ENCODE measurements at places on chromosomes 5 and 9.

GRCh38 chr9:88628114-88628513, 93.1 kb downstream of the NXNL2 start:
- DNase-seq: no peak

DNA sequence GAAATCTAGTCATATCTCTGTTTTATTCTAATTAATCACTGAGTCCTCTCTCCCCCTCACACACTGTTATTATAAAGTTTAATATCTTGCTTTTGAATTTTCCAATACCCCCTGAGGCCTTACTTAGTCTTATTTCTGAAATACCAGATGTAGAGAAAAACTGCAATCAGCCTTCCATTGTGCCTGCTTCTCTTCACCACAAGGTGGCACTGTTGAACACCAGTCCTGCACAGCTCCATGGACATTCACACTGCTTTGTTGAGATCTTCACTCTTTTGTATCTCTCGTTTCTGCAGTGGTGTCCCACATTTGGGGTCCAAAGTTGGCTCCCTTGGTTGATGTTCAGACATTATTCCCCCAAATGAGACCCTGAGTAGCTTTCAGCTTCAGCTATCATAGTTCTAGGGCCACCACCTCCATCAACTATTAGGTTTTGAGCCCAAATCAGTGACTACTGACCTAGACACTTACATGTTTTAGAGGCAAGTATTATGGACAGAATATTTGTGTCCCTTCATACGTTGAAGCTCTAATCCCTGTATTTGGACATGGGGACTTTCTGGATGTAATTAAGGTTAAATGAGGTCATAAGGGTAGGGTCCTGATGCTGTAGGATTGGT, 24.3 kb downstream of the BOD1 start:
- DNase-seq: no peak

- no peak for DNase-seq
These were observed 42.0 kb downstream of the KCNIP1 start for GRCh38 chr5:170545811-170546210.

DNA sequence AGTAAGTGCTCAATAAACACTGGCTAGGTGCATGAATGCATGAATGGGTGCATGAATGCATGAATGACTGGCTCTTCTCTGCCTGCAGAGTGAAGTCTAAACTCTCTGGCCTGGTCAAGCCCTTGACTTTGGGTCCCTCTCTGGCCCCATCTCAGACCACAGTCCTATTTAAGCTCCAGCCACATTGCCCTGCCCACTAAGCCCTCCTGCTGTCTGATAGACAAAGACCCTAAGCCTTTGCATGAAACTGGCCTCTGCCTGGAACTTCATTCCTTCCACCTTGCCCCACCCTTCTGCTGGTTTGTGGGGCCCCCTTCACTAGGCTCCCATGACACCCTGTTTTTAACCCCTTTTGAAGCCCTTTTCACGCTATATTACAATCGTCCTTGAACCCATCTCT, 202.4 kb downstream of the TTLL11 start:
- no peak for DNase-seq

DNA sequence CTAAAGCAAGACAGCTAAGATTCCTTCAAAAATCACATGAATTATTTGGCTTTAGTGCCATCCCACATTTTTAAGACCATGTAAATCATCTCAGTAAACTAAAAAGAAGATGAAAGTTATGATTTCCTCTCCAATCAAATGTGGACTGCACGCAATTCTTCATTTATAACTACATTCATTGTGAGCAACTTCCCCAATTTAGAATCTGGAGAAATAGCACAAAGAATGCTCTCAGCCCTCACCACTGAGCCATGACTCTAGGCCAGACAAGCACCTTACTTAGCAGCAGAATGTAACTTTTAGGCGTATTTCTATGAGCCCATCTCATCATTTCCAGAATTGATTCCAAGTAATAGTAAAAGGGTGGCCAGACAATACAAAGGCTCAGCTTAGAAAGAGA, 616.6 kb downstream of the TLE1 start:
- DNase-seq: no peak

GRCh38 chr9:21607576-21607975, 125.5 kb upstream of the IFNE start:
- DNase-seq: no peak

DNA sequence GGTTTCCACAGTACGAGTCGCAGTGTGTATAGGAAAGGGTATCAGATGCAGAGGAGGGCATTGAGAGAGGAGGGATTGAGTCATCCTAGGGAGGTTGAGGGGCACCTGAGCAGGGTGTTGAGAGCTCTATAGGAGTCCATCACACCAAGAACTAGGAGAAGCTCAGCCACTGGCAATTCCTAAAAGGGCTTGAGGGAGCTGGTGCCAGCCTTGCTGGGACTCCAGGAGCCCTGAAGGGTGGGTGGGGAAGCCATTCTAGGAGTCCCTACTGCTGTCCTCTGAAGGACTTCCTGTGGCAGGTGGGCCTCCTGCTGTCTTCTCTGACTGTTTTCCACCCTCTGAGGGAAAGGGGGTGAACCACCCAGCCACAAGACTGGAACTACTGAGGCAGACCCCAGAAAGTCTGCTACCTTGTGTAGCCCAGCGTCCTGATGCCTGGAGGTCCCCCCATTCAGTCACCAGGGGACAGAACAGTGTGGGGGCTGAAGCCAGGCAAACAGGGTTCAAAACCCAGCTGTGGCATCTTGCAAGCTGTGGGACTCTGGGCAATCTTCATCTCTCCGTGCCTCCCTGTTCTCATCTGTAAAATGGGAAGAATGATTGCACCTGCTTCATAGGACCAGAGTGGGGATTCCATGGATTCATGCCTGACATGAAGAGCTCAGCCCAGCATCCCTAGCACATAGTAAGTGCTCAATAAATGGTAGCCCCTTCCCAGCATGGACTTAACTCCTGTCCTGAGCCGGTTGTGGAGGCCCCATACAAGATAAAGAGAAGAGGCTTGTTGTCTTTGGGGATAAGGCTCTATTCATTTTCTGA, 149.5 kb downstream of the C9orf50 start:
- DNase-seq: no peak

- no peak for DNase-seq
These were observed 184.8 kb upstream of the TBCA start for GRCh38 chr5:77960863-77961396.

DNA sequence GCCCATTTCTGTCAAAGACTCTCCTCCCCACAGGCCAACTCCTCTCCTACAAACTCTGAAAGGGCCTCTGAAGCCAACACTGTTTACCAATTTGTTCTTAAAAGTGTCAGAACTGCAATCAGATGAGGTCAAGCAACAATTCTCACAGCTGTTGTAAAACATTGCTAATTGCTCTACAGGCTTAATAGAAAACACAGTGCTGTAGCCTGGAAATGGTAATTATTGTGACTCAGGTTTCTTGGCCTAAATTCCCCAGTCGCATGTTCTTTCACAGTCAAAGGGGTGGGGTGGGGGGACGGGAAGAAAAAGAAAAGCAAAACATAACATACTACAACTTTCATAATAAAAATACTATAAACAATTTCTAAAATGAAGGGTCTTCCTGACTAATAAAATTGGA, 343.2 kb downstream of the DMAC1 start:
- DNase-seq: no peak

GRCh38 chr5:9226016-9226536, 319.8 kb downstream of the SEMA5A start:
- no peak for DNase-seq

DNA sequence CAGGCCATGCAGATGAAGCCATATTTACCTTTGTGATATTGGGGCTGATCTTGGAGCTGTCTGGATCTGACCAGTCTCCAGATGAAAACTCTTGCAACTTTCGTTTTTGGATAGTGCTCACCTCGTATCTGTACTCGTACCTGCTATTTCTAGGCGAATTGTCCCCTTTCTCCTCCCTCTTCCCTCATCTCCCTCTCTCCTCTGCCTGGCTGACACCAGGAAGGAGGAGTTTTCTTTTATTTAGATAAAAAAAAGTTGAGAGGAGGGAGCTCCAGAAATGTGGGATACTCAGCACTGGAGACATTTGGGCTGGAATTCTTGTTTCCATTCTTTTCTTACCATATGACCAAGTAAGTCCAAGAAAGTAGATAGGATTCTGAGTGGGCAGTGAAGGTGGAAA, 54.6 kb upstream of the ABL1 start:
- no peak for DNase-seq

DNA sequence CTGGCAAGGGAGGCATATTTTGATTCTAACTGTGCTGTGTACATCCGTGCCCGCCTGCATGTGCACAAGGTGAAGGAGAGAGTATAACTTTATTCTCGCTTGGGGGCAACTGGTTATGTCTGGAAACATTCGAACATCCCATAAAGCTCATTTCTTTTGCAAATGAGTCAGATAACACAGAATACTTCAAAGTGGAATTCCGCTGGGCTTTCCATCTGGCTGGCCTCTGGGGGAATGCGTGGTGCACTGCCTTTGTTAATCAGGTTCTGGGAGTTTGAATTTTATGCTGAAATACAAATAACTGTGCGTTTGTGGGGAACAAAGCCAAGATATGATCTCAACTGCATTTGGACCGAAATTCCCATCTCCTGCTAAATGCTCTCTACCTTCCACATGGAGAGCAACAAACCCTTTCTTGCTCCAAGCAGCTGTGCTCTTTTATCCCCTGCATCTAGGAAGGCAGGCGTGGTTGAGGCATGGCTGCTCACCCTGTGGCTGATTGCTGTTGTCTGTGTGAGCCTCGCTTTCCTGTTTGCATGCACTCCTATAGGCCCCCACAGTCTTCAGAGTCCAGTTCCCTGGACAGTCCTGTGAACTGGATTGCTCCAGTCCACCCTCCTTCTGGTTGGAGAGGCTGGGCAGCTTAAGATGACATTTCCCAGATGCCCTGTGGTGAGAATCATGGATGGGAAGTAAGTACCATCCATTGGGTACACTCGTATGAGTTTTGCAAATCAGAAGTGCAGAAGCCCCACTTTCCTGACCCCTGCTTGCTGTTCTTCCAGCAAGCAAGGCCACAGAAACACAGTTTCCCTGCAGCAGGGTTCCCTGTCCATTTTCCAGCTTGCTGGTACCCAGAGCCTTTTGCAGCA, 82.9 kb upstream of the ALDH1B1 start:
- DNase-seq: no peak

DNA sequence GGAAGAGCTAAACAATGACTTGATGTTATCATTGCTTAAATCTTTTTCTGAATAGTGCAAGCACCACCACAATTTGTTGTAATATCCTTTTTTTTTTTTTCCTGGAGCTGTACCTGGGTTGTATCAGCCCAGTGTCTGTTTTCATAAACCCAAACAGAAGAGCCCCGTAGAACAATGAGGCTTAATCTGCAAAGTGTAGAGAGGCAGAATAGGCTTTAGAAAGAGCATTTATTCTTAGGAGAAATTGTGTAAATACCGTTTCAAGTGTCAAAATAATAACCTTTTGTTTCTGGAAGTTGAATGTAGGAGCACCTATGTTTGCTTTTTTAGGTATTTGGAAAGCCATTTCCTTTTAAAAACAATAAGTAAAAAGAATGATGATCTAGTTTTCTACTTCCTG, 26.4 kb downstream of the RGS7BP start:
- DNase-seq: no peak

DNA sequence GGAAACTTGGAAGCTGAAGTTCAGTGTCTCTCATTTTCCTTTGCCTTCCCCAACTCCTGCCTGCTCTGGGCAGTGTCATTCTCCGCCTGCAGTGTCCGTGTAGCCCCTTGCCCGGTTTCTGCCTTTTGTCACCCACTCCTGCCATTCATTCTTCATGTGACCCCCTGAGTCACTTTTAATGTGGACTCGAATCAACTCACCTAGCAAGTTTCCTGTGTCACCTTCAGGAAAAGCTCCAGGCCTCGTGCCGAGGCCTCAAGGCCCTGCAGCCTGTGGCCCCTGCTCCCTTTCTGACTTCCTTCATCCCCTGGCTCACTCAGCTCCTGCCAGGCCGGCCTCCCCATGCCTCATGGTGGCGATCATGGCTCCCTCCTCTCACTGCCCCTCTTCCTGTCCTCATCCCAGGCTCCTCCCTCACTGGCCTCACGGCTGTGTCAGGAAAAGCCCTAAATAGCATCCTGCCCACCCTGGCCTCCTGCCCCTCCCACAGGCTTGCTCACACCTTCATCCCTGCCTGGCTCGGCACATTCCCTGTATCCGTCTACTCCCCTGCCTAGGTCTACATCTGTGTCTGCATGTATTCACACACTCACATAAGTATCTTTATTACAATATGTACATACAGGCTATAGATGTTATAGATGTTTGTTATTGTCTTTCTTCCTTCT, 294.9 kb downstream of the MED10 start:
- no peak for DNase-seq

DNA sequence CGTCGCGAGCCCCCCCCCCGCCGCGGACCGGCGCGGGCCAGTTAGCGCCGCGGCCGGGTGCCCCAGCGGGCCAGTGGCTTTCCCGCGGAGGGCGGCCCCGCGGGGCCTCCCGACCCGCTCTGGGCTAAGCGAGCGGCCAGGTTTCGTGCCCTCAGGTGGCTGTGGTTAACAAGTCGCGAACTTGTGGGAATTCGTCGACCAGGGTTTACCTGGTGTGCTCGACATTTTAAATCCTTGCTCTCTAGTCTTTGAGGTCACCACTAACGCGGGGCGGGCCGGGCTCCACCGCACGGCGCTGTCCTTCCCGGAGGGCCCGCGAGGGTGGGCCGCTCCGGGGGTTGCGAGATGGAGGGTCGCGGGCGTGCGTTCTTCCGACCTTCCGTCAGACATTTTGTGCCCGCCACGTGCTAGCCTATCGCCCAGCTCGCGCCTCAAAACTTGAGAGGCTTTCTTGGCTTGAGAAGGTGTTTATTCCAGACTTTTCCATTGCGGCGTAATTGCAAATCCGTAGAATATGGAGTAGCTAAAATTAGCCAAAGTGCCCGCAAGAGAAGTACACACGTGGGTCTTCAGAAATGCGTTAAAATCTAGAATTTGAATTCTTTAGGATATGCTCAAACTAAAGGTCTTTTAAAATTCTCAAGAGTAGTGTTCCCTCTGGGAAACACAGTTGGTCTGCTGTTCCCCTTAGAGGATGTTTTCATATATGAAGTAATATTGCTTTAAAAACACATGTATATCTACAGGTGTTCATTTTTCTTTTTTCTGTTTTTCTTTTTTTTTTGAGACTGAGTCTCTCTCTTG, 2.1 kb downstream of the ANP32B start:
- peak; percentile 24 for DNase-seq

DNA sequence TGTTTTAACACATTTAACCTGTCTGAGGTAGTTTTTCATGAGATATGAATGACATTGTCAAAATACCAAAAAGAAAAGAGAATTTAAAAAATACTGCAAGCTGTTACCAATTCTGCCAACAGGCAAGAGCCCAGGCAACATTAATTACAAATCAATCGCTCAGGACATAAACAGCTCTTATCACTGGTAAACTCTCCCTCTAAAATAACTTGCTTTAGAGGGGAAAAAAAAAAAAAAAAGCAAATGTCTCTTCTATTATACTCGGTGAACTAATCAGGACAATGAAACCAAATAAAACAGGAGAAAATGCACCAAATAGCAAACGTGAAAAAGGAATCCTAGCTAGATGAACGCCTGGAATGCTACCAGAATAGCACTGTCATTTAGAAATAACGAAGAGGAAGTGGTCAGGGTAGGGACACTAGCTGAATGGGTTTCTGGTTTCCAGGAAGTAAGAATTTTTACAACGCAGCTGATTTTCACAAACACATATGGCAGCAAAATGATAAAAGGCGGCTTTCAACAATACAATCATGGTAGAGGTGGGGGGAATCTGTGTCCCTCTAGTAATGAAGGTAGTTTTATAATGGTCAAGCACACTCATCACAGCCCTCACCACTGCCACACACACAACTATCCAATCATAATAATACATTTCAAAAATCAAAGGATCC, 94.9 kb downstream of the DENND1A start:
- no peak for DNase-seq

- no peak for DNase-seq
These were observed 35.0 kb downstream of the ADAMTS6 start for GRCh38 chr5:65446682-65447081.
